Stimulated activated CD4-positive, alpha-beta T cell treated with anti-CD3 and anti-CD28 coated beads, TNF-alpha, amount 100 ng/mL, for 24 hours (primary cell): ENCODE measurements at places on chromosomes 6 and 20.

- DNase-seq: no peak
Measured at GRCh38 chr6:66126358-66126757, 419.3 kb upstream of the EYS start.

- no peak for DNase-seq
Measured at GRCh38 chr20:16236589-16237241, 336.5 kb downstream of the KIF16B start.

GRCh38 chr6:37868447-37868825, 48.9 kb downstream of the ZFAND3 start:
- no peak for DNase-seq

DNA sequence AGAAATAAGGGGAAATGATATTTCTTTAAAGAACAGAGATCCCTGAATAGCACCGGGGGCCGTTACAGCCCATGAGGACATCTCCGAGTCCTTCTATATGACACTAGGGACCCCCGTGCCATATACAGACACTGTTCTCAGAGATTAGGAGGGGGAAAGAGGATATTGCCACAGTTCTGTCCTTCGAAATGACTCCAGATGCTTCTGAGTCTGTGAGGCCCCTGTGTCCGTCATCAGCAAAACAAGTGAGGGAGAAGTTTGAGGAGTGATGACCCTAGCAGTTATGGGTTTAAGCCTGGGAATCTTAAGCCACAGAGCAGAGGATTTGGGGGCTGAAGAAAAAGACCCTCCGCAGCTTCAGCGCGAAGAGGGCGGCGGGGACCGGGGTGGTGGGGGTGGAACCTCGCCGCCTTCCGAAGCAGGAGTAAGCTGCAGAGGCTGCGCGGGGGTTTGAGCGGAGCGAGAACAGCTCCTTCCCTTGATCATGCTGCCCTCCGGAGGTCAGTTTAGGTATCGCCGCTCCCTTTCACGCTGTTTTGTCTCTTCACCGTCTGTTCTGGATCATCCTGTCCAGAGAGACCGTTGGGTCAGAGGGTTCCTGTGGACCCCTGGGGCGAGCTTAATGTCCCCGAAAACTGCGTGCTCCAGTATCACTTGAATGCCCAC, 23.6 kb downstream of the VPS52 start:
- DNase-seq: peak; percentile 83

DNA sequence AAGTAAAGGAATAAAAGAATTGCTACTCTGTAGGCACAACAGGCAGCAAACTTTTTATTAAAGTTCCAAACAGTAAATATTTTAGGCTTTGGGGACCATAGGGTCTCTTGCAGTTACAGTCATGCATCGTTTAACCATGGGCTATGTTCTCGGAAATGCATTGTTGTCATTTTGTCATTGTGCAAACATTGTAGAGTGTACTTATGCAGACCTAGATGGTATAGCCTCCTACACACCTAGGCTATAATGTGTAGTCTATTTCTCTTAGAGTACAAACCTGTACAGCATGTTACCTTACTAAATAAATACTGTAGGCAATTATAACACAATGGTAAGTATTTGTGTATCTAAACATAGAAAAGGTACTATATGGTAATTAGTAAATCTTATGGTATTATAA, 54.7 kb downstream of the CDS2 start:
- no peak for DNase-seq

- no peak for DNase-seq
Measured at GRCh38 chr6:5121479-5121878, 36.3 kb downstream of the PPP1R3G start.

DNA sequence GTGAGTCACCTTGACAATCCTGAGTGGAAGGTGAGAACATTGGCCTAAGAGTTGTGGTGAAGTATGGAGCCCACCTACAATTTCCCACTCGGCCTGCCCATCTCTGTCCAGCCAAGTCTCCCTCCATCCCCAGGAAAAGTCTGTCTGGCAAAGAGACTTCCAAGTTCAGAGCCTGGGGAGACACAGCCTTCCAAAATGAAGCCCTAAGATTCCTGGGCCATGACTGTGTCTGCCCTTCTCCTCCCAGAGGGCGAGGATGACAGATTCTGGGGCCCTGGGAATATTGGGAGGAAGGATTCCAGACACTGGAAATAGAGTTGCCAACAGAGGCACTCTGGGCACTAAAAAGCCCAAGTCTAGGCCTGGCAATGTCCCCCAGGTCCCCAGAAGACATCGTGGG, 176.8 kb downstream of the NFATC2 start:
- DNase-seq: no peak

- no peak for DNase-seq
Measured at GRCh38 chr20:52867305-52867704, 104.9 kb upstream of the TSHZ2 start.

DNA sequence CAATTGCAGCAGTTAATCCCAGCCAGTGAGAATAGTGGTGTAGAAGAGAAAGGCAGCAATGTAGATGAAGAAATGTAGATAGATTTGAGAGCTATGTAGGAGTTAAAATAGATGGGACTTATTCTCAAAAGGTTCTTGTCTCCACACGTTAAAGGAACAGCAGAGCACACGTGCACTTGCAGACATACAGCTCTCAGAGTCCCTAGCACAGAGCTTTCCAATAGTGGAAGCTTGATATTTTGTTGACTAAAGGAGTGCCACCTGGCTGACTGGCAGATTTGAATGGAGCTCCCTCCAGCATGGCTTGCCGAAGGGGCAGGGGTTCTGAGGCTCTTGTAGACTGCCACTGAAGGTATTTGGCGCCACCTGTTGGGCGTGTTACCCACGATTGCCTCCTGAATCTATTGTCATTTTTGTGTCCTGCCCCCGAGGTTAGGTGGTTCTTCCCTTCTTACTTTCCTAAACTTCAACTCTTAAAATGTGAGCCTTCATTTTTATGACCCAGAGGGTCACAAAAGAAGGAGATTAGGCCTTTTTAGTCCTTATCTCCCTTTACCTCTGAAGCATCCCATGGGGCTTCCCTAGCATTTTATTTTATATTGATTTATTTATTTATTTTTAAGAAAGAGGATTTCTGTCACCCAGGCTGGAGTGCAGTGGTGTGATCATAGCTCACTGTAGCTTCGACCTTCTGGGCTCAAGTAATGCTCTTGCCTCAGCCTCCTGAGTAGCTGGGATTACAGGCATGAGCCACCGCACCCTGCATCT, 16.4 kb downstream of the BRD2 start:
- DNase-seq: peak; percentile 75

- no peak for DNase-seq
Measured at GRCh38 chr20:39631557-39631956, 669.4 kb downstream of the DHX35 start.

DNA sequence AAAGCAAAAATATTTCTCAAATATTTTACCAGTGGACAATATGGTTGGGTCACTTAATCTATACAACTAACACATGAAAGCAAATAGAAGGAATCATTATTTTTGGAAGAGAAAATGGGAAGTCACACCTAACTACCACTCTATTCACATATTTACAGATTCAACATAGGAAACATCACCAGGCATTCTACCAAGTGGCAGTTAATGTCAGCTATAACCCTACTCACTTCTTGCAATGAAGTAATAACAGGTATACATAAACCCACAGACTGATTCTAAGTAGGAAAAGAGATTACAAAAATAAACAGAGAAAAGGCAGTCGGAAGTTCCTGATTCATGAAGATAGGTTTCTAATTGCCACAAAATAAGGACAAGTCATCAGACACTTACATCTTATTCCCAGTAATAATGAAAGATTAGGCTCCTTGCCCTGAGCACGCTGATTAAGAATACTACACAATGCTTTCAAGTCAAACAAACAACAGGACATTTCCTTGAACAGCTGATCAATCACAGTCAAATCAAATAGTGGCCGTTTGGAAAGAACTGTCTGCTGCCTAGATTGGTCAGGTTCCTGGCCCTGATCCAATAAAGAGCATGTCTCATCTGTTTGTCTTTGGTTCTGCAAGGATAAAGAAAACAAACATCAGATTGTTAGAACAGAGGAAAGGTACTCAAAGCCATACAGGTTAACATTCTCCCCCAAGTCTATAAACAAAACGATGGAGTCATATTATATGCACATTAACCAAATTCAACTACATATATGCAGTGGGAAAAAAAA, 79.2 kb upstream of the PLN start:
- no peak for DNase-seq

- DNase-seq: no peak
Measured at GRCh38 chr6:52995913-52996645, 995 bp upstream of the GSTA4 start.

GRCh38 chr6:39312912-39313525, 1.2 kb downstream of the KCNK17 start:
- DNase-seq: no peak

DNA sequence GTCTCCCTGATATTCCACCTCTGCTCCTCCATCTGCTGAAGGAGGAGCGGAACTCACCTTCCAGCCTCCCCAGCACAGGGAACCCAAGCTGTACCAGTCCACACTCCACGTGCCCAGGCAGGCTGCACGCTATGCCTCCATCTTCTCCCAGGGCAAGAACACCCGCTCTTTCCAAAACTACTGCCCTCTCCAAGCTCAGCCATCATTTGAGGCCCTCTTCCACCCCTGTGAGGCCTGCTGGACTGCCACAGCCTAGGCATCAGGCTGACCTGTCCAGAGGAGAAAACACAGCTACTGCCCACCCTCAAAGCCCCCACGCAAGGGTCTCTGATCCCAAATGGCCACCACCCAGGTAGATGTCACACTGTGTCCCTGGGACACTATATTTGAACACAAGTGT, 99.9 kb downstream of the PRND start:
- no peak for DNase-seq

DNA sequence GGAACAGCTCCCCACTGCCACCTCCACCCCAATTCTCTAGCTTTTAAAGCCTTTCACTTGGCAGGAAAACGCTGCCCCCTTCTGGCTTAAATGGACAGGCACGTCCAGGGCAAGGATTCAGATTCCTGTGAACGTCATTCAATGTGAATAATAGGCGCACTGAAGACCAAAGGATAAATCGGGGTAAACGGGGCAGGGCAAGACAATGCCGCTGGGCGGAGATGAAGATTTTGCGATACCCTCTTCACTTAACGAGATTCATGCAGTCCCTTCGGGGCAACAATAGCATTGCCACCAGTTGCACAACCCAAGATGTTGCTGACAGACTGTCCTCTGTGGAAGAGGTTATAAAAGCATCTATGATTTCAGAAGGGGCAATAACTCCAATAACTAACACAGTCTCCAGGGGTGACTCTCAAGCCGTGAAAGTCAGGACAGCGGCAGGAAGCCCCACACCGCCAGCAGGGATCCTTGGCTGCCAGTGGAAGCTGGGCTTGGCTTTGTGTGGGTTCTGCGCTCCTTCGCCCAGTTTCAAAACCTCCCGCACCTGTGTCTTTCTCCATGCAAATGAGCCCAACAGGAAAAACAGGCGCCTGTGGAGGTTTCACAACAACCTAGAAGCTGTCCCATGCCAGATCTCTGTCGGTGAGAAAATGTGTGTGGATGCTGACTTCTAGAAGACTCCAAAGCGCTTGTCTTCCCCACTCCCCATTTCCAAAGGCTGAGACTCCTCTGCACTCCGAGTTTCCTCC, 291.8 kb downstream of the BMP7 start:
- DNase-seq: peak; percentile 12

GRCh38 chr6:31143148-31143547, 4.3 kb upstream of the PSORS1C2 start:
- no peak for DNase-seq

- DNase-seq: no peak
Measured at GRCh38 chr20:45993197-45993951, 15.3 kb upstream of the MMP9 start.

- DNase-seq: no peak
Measured at GRCh38 chr6:126072172-126072571, 85.8 kb downstream of the TRMT11 start.

GRCh38 chr20:24158281-24158680, 169.7 kb upstream of the GGTLC1 start:
- no peak for DNase-seq

- no peak for DNase-seq
Measured at GRCh38 chr20:50093240-50093639, 19.7 kb downstream of the UBE2V1 start.
